Lower leg skin (tissue), 4 donors: ENCODE measurements at places on chromosomes 7 and 10. TPM values are rescaled to one million over a fixed set of nuclear protein-coding genes. Genes with fewer than 3 reads are reported as not detected.

CUL2 gene
- total RNA-seq, result 18.7 TPM

A1CF gene
- not detected for total RNA-seq

CDNF gene
- 1.9 TPM for total RNA-seq

PDZD7 gene
- 9.0 TPM for total RNA-seq

MRPS24 gene
- total RNA-seq, result 89.4 TPM

GIMAP7 gene
- 2.4 TPM for total RNA-seq

AGBL3 gene
- total RNA-seq, result 0.69 TPM

METTL27 gene
- total RNA-seq, result 2.0 TPM

SGCE gene
- 9.8 TPM for total RNA-seq

- no peak for DNase-seq
Observed at GRCh38 chr7:148581624-148582023, 8.9 kb upstream of the C7orf33 start.

GRCh38 chr7:41294556-41295454, 408.1 kb downstream of the INHBA start:
- no peak for DNase-seq

GRCh38 chr10:21173802-21174714, 276.9 kb upstream of the NEBL start:
- DNase-seq, result peak; percentile 85

- DNase-seq, result no peak
Observed at GRCh38 chr10:112382515-112383235, 8.8 kb downstream of the ACSL5 start.

GRCh38 chr10:69321039-69321715, 42.9 kb downstream of the HK1 start:
- no peak for DNase-seq

DNA sequence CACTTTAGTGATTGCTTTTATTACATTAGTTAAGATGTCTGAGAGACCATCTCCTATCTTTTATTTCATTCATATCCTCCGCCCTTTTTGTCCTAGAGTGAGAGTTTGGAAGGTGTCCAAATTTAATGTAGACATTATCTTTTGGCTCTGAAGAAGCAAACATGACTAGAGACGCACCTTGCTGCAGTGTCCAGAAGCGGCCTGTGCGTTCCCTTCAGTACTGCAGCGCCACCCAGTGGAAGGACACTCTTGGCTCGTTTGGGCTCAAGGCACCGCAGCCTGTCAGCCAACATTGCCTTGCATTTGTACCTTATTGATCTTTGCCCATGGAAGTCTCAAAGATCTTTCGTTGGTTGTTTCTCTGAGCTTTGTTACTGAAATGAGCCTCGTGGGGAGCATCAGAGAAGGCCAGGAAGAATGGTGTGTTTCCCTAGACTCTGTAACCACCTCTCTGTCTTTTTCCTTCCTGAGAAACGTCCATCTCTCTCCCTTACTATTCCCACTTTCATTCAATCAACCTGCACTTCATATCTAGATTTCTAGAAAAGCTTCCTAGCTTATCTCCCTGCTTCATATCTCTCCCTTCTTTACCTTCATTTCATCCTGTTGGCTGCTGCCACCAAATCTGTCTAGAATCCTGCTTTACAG, 10.4 kb upstream of the CLCN1 start:
- peak; percentile 57 for DNase-seq

DNA sequence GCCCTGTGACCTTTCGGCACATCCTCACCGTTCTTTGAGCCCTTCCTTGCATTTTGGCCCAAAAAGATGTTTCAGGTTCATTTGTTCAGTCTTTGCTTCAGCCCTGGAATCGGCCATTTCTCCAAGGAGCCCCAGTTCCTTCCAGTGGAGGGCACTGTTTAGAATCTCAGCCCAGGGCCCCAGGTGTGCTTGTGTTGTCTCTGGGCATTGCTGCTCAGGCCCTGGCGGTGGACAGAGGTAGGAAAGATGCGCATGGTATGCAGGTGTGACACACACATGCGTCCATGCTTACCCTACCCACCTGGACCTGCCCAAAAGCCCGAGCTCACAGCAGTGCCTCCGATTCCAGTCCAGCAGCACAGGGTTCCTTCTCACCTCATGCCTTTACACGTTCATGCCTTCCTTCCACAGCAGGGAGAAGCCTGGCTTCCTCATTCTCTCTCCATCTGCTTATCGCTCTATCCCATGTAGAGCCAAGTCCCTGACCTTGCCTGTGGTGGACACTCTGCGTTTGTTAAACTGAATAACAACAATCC, 70.6 kb downstream of the LHPP start:
- DNase-seq, result no peak

DNA sequence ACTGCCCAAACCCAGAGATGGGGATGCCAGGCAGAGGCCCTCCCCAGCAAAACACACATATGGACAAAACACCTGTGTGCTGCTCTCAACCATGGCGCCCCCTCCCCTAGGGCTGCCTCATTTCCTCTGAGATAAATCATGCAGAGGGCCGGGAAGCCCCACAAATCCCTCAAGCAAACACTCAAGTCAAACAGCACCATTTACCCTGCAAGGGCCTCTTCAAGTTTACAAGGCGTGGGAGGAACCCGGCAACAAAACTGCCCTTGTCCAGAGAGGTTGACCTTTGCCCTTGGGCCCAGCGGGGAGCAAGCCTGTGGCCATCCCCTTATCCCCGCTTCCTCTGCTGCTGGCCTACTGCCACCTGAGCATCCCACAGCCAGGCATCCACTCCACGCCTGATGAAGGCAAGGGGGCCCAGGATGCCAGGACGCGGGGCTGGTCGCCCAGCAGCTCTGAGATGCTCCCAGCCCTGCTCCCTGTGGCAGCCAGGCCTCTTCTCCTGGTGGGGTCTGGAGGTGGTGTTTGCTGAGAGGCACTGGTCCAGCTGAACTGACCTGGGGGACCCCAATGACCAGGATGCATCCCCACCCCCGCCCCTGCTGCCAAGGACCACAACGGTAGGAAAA, 77.4 kb downstream of the DLG5 start:
- DNase-seq, result no peak

GRCh38 chr10:48805848-48806247, 121.2 kb downstream of the WDFY4 start:
- DNase-seq, result no peak

DNA sequence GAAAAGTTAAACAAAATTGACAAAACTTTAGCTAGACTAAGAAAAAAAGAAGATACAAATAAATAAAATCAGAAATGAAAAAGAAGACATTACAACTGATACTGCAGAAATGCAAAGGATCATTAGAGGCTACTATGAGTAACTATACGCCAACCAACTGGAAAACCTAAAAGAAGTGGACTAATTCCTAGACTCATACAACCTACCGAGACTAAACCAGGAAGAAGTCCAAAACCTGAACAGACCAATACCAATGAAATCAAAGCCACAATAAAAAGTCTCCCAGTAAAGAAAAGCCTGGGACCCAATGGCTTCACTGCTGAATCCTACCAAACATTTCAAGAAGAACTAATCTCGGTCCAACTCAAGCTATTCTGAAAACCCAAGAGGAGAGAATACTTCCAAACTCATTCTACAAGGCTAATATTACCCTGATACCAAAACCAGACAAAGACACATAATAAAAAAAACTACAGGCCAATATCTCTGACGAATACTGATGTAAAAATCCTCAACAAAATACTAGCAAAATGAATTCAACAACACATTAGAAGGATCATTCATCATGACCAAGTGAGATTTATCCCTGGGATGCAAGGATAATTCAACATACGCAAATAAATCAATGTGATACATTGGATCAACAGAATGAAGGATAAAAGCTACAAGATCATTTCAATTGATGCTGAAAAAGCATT, 20.3 kb downstream of the ELAPOR2 start:
- DNase-seq, result no peak

DNA sequence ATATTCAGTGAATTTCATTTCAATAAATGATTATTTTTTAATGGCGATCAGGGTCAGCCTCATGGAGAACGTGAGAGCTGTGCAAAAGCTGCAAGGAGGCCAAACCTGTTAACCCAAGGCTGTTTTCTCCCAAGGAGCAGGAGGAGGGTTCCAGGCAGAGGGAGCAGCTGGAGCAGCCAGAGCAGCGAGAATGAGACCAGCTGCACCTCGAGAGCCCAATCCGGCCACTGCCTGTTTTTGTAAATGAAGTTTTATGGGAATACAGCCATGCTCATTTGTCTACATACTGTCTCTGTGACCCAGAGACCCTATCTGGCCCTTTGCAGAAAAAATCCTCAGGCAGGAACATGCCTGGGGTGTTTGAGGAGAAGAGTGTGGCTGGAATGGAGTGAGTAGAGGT, 104.9 kb downstream of the GRK5 start:
- DNase-seq, result no peak

GRCh38 chr7:19104811-19105210, 12.6 kb downstream of the TWIST1 start:
- DNase-seq, result no peak

DNA sequence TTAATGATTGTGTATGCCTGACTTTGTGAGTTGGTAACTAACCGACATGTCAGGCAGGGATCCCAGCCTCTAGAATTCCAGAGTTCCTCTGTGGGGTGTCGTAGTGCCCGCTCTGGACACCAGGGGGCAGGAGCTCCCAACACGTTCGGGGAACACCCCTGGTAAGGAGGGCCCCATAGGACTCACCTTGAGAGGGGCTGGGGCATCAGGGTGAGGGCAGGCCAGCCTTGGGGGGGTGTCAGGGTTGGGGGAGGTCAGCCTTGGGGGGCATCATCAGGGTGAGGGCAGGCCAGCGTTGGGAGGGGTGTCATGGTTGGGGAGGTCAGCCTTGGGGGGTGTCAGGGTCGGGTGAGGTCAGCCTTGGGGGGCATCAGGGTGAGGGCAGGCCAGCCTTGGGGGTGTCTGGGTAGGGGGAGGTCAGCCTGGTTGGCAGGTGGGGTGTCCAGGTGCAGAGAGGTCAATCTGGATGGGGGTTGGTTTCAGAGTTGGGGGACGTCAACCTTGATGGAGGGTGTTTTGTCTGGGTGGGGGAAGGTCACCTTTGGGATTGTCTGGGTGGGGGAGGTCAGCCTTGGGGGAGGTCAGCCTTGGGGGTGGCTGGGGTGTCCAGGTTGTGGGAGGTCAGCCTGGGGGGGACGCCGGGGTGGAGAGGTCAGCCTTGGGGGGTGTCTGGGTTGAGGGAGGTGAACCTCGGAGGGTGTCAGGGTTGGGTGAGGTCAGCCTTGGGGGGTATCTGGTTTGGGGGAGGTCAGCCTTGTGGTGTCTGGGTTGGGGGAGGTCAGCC, 45.6 kb upstream of the SUN1 start:
- DNase-seq, result peak; percentile 65

DNA sequence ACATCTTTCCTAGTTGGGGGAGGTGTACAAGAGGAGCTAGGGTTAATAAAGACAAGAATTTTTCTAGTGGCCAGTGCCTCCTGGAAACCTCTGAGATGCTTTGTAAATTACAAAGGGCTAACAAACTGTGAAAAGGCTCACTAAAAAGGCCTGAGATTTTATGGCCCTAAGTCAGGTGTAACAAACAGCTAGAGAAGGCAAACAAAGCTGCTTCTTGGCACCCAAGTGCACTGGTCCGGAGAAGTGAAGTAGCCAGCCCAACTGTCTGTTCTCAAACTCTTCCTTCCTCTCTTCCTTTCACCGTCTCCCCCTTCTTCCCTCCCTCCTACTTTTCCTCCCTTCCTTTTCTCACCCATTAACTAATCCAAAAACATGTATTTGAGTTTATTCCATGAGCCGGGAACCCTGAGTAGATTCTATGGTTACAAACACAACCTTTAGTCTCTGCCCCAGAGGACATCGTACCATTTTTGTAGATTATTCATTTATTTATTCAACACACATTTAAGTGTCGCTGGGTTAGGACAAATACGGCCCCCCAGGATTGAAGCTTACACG, 143.4 kb upstream of the PCGF5 start:
- DNase-seq, result no peak

- no peak for DNase-seq
Observed at GRCh38 chr7:93923942-93924341, 2.4 kb downstream of the GNG11 start.

GRCh38 chr10:96208271-96208670, 63.1 kb downstream of the BLNK start:
- no peak for DNase-seq

GRCh38 chr10:5281356-5281755, 83.4 kb upstream of the UCN3 start:
- no peak for DNase-seq

DNA sequence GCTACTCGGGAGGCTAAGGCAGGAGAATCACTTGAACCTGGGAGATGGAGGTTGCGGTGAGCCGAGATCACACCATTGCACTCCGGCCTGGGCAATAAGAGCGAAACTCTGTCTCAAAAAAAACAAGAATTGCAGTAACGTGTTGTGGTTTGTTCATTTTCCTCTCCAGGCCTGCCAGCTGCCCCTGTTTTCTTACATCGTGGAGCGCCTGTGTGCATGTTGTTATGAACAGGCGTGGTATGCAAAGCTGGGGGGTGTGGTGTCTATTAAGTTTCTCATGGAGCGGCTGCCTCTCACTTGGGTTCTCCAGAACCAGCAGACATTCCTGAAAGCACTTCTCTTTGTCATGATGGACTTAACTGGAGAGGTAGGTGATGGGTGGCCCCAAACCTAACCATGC, 52.1 kb downstream of the TRRAP start:
- DNase-seq, result no peak

- DNase-seq, result no peak
Observed at GRCh38 chr7:107267138-107267537, 98.3 kb downstream of the HBP1 start.

GRCh38 chr10:124963866-124964720, 22.2 kb downstream of the ZRANB1 start:
- no peak for DNase-seq

DNA sequence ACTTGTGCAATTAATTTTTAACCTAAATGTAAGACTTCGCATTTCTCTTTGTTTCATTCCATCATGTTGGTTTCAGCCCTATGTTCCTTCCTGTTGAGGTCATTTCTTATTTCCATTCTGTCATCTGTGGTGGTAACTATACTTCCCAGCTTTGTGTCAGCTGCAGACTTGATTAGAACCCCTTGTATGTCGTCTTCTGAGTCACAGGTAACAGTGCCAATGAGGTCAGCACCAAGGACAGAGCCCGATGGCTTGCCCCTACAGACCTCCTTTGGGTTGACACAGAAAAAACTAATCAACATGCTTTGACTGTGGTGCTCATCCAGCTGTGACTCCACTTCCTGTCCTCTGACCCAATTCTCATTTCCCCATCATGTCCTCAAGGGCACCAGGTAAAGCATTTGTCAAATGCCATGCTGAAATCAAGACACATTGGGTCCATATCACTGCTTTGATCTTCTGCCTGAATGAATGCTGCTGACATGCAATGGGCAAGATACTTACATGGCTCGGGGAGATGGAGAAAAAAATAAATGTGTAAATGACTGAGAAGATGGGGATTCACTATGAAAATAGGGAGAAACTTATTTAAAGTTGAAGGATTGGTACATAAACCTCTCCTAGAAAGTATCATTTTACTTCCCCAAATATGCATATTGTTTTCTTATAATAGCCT, 25.6 kb upstream of the CRTAC1 start:
- no peak for DNase-seq
